ENCODE measurements at places on chromosomes 11 and 22. TPM values are rescaled to one million over a fixed set of nuclear protein-coding genes. Genes with fewer than 3 reads are reported as not detected.

GRCh38 chr11:47550288-47551047, 2.5 kb downstream of the CELF1 start:
- ATAC-seq = no peak

- peak; percentile 80 for ATAC-seq
Observed at GRCh38 chr11:36635066-36635862, 37.2 kb upstream of the RAG2 start.

- peak; percentile 68 for ATAC-seq
Observed at GRCh38 chr11:61516675-61517572, 8.4 kb downstream of the LRRC10B start.

The SLC25A18 gene
- total RNA-seq = 0.92 TPM

The C22orf39 gene
- 28.3 TPM for total RNA-seq

Data from motor neuron (in vitro differentiated cells).